ENCODE measurements at places on chromosomes 7 and 10.

DNA sequence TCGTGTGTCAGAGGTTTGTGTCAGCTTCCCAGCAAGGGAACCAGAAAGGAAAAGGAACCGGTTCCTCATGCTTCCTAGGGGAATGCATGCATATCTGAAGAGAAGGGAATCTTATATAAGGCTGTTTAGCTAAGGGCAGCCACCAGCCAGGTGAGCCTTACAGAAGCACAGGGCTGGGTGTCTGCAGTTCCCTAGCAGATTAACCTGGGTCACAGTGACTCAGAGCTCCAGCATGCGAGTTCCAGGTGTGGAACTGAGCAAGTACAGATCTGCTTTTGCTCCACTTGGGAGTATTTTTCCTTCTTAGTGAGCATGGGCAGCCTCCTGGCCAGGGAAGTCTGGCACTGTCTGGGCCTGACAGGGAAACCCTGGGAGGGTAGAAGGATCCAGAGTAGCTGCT lies 957 bp upstream of the ANKRD2 start:
- no peak for DNase-seq

DNA sequence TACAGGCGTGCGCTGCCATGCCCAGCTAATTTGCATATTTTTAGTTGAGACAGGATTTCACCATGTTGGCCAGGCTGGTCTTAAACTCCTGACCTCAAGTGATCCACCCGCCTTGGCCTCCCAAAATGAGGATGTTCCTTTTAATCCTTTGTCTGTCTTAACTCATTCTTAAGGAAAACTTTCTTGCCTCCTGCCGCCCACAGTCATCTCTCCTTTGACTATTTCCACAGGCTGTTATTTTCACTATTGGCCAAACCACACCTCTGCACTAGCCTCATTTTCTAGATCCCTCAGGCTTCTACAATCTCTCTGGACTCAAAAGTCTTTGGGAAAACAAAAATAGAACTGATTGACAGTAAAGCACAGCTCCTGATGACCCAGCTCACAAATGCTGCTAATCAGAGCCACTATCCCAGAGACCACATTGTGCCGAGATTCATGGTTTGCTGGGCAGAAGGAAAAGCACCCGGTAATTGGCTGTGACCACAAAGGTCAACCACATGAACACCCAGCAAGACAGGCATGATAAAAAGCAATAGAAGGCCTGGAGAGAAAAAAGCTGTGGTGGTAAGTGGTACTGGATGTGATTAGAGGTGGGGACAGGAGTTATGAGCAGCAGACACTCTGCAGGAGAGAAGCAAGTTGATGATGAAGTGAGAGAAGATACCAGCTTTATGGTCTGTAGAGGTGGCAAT lies 44.1 kb upstream of the ZNRF2 start:
- DNase-seq, result no peak

DNA sequence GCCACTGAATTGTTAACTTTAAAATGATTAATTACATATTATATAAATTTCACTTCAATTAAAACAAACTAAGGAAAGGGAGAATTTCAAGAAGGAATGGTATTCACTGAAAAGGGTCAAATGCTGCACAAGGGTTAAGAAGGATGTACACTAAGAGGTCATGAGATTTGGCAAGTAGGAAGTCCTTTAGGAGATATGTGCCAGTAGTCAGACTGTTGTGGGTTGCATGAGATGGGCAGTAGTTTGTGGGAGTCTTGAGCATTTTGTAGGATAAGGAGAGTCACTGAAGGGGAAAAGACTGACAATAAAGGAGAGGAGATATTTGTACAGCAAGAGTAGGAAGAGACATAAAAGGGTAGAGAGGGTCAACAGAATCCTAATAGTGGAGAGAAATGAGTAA lies 12.4 kb upstream of the PTPN12 start:
- no peak for DNase-seq

GRCh38 chr7:92360387-92360786 lies 86.9 kb upstream of the GATAD1 start:
- DNase-seq, result no peak

DNA sequence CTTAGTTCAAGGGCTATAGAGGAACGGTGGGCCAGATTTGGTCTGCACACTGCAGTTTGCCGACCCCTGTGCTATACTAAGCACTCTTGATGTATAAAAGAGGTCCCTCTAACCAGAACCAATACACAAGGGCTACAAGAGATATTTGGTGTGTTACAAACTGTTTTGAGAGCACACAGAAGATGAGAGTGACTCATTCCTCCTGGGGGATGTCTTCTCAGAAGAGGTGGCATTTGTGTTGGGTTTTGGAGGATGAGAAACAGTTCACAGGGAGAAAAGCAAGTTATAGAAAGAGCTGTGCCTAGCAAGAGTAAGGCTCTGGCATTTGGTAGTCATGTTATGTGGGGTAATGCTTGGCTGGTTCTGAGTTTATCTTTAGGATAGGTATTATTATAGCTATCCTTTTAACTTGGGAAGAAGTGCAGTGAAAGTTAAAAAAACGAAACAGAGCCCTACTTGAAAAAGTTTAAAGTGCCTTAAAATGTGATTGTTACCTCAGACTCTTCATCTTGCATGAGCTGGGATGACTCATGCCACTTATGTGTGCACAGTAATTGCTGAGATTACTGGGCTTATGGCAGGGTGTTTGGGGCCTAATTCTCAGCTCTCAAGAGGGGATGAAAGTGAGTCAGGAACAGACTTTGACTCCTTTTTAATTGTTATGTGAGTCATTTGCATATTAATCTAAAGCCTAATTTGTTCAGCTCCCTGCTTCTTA lies 160.4 kb downstream of the KIF20B start:
- no peak for DNase-seq

GRCh38 chr7:1396195-1396594 lies 63.1 kb downstream of the MICALL2 start:
- DNase-seq, result no peak

DNA sequence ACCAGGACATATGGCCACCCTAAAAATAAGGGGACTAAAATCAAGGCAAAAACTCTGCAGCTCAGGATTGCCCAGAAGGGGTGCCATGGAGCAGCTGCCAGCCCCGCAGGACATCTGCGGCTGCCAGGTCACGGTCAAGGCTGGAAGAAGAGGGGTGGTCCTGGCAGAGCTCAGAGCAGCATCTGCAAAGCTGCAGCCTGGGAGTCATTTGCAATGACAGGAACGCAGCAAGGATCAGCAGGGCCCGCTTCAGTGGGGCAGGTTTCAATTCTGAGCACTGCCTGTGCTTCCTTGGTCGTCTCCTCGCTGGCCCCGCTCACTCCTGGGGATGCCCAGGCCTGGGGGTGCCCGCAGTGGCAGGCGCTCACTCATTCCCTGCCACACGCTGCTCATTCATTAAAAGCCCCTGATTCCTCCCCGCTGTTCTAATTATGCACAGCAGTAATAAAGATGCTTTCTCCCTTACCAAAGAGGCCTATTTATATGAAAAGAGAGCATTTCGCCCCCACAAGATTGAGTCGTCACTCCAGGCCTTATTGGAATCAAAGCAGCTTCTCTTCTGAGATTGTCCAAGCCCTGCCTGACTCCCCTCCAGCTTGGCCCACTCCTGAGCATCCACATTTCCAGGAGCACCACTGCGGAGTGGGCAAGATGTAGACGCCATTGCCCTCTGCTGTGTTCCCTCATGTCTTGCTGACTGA lies 4.6 kb downstream of the HSPA12A start:
- no peak for DNase-seq

GRCh38 chr7:127831318-127832219 lies 179.6 kb downstream of the SND1 start:
- DNase-seq, result no peak

- no peak for DNase-seq
Measured at GRCh38 chr7:64581926-64582894, 19.3 kb upstream of the ZNF680 start.

GRCh38 chr7:108313086-108313485 lies 143.2 kb downstream of the NRCAM start:
- peak; percentile 53 for DNase-seq

- no peak for DNase-seq
Measured at GRCh38 chr10:100568912-100569311, 33.2 kb downstream of the HIF1AN start.

GRCh38 chr10:132410056-132410778 lies 13.2 kb downstream of the PWWP2B start:
- no peak for DNase-seq

DNA sequence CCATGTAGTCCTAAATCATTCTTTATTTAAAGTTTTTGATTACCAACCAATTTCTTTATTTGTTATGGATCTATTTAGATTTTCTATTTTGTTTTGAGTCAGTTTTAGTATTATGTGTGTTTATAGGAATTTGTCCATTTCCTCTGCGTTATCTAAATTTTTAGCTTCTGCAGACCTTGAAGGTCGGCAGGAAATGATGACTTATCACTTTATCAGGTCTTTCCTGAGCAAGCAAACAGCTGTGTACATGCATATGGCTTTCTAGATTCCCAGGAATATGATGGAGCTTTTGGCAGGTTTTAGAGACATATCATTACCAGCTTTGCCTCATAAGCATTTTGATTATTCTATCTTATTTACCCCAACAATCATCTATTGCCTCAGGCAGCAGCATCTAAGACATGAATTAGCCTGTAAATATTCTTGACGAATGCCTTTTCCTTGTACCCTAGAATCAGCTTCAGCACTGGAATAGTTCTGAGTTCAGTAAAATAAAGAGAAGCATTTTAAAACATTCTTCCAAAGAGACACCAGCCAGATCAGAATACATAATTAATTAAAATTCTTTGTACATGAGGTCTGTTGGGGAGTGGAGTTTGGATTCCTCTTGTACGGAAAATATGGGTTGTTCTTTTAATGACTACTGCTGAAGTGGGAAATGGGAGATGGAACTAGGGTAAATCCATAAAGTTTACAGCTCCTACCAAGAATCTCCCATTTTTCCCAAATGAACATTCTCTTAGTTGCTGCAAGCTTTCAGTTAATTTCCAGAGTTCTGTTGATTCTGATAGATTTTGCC lies 408.8 kb upstream of the SEMA3C start:
- peak; percentile 65 for DNase-seq

GRCh38 chr10:83536426-83536825 lies 602.9 kb upstream of the GHITM start:
- DNase-seq, result no peak

DNA sequence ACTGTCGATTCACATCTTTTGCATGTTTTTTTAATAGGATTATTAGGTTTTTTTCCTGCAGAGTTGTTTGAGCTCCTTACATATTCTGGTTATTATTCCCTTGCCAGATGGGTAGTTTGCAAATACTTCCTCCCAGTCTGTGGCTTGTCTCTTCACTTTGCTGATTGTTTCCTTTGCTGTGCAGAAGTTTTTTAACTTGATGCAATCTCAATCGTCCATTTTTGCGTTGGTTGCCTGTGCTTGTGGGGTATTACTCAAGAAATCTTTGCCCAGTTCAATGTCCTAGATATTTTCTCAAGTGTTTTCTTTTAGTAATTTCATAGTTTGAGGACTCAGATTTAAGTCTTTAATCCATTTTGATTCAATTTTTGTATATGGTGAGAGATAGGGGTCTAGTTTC lies 95.4 kb downstream of the TBXAS1 start:
- no peak for DNase-seq

- no peak for DNase-seq
Measured at GRCh38 chr10:79105150-79105739, 36.5 kb downstream of the ZMIZ1 start.

- no peak for DNase-seq
Measured at GRCh38 chr10:47403446-47404318, 19.6 kb upstream of the ZNF488 start.

- no peak for DNase-seq
Measured at GRCh38 chr10:77681839-77682238, 44.2 kb upstream of the KCNMA1 start.

DNA sequence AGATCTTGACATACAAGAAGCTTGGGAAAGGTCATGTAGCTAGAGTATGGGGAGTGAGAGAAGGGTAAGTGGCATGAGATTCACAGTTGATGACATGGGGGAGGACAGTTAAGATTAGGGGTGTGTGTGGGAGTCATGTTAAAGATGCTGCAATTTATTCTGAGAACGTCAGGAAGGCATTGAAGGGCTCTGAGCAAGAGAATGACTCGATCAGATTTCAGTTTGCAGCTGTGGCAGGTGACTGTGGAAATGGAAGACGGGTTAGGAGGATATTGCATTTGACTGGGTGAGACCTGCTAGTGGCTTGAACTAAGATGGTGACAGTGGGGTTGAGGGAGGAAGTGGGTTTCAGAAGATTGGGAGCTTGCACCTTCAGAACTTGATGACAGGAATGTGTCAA lies 5.6 kb downstream of the CDC123 start:
- no peak for DNase-seq

DNA sequence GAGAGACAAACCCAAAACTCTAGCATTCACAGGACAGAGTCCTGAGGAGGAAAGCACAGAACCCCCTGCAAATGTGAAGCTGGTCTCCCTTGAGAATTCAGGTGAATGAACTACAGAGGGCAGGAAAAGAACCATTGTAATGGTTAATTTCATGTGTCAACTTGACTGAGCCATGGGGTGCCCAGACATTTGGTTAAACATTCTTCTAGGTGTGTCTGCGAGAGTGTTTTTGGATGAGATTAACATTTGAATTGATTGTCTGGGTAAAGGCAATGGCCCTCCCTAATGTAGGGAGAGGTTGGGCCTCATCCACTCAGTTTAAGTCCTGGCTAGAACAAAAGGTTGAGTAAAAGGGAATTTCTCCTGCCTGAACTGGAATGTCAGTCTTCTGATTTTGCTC lies 15.7 kb upstream of the CDK1 start:
- no peak for DNase-seq

DNA sequence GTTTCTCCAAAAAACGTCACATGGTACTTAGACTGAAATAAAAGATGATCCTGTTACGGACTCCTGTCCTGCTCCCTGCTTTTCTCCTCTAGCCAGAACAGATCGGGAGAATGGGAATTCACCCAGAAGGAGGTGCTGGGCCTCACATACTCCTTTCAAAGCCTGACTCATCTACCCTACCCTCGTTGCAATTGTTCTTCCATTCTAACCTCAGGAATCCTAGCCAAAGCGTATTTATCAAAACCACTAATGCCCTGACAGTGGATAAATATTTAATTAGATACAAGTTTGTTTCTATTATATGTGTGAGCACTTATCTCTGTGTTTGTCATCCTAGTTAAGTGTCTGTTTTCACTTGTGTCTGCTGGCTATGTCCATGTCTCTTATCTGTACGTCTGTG lies 21.7 kb downstream of the ZCWPW1 start:
- DNase-seq, result no peak

DNA sequence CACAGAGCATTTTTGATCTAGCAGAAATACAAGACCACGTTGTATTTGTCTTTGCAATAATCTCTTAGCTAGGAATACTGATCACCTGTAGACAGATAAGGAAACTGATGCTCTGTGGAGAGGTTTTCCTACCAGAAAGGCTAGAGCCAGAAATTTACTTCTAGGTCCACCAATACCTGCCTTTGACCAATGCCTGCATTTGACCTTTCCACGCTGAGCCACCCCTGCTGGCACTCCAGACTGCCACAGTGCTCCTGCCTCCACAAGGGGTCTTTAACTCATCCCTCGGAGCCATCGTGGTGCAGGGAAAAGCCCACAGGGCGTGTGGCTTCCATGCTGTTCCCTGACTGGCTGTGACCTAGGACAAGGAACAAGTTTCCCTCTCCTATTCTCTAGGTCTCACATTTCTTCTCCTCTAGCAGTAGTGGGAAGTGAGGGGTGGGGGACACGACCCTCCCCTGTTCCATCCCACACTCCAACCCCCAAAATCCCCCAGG lies 1.5 kb upstream of the ELN start:
- DNase-seq, result no peak
